ENCODE measurements at places on chromosomes 16 and 17. TPM values are rescaled to one million over a fixed set of nuclear protein-coding genes. Genes with fewer than 3 reads are reported as not detected.

The CD300LF gene
- 0.20 TPM for total RNA-seq

The MLYCD gene
- total RNA-seq = 11.2 TPM

The GSG1L2 gene
- total RNA-seq = not detected

The SLC5A10 gene
- total RNA-seq = not detected

The AATK gene
- 29.2 TPM for total RNA-seq

The ZNF200 gene
- 2.7 TPM for total RNA-seq

The RAD51C gene
- total RNA-seq = 5.3 TPM

The TNFRSF17 gene
- 0.32 TPM for total RNA-seq

The SLC13A2 gene
- not detected for total RNA-seq

The SMG1 gene
- total RNA-seq = 52.2 TPM

The KRT12 gene
- not detected for total RNA-seq

The WNT9B gene
- 0.28 TPM for total RNA-seq

The CBFA2T3 gene
- total RNA-seq = 22.9 TPM

GRCh38 chr16:80986557-80986956, 20.1 kb downstream of the CMC2 start:
- DNase-seq = no peak

GRCh38 chr17:10673312-10673711, 16.2 kb upstream of the MYH3 start:
- DNase-seq = no peak

DNA sequence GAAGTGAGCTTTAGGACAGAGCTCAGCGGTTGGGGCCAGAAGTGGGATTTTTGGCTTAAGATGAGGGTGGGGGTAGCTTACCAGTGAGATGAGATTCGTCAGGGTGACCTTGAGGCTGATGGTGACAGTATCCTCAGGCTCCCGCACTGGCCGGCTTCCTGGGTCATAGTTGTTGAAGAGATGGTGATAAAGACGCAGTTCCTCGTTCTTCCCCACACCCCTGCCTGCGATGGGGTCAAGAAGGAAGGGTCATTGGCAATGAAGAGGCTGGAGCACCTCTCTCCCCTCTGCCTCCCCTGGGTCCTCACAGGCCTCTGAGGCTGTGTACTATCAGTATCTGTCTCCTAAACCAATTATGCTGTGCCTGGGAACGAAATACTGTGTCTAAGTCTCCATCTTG, 358 bp downstream of the CHRNE start:
- no peak for DNase-seq

DNA sequence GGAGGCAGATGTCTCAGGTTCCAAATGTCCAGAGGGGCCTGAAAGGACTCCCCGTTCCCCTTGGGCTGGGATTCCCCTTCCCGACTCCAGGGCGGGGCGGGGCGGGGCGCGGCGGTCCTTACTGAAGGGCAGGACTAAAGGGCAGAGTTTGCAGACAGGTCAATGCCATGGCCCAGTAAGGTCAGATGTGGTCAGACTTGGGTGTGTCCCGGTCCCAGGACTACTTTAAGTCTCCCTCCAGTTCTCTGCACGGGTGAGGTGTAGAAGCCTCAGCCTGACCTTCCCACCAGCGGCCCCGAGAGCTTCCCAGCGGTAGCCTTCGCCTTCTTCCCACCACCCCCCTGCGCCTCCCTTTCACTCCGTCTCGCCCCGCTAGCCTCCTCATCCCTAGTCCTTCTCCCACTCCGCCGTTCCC, 532 bp downstream of the KDM6B start:
- DNase-seq = peak; percentile 66

- no peak for DNase-seq
Measured at GRCh38 chr16:67967183-67967957, 1.1 kb downstream of the SLC12A4 start.

DNA sequence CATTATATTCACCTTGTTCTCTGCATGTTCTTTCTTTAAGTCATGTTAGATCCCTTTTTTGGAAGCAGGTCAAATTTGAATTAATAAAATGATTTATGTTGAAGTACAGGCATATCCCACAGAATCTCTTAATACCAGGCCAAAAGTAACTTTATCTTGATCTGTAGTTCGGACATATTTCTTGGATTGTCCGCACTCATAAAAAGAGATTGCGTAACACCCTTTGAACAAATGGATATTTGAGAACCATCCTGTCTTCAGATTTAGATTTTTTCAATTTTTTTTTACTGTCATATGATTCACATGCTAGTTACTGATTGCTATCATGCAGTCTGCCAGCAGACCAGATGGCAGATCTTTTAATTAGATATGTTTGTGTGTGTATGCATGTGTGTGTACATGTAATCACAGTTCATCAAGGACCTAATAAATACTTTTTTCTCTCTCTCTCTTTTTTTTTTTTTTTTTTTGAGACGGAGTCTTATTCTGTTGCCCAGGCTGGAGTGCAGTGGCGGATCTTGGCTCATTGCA, 352.6 kb downstream of the WWOX start:
- no peak for DNase-seq

GRCh38 chr17:39845052-39845846, 18.9 kb downstream of the IKZF3 start:
- no peak for DNase-seq

DNA sequence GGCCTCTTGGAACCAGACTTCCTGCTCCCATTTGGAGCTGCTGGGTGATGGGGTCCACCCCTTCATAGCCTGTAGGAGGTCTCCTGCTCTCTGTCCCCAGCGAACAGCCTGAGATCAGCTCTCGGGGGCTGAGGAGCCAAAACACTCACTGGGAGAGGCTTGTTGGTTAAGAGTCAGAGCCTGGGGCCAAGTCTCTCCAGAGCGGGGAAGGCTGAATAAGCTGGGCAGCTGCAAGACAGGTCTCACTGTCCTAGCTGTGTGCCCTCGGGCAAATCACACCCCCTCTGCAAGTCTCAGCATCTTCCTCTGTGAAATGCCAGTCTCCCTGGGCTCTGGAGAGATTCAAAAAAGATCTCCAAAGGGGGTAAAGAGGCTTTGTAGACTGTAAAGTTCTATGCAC, 174.6 kb downstream of the WSCD1 start:
- no peak for DNase-seq

GRCh38 chr17:39926135-39926587, 1.2 kb downstream of the ORMDL3 start:
- no peak for DNase-seq

GRCh38 chr17:45332989-45333701, 16.3 kb upstream of the MAP3K14 start:
- DNase-seq = no peak

GRCh38 chr17:82216301-82217119, 3.9 kb upstream of the CCDC57 start:
- DNase-seq = peak; percentile 84

GRCh38 chr17:50239937-50240336, 34.3 kb upstream of the TMEM92 start:
- DNase-seq = no peak

GRCh38 chr17:48628649-48629410, 2.7 kb upstream of the HOXB9 start:
- no peak for DNase-seq

- DNase-seq = no peak
Measured at GRCh38 chr16:88327561-88328312, 55.0 kb upstream of the ZNF469 start.

DNA sequence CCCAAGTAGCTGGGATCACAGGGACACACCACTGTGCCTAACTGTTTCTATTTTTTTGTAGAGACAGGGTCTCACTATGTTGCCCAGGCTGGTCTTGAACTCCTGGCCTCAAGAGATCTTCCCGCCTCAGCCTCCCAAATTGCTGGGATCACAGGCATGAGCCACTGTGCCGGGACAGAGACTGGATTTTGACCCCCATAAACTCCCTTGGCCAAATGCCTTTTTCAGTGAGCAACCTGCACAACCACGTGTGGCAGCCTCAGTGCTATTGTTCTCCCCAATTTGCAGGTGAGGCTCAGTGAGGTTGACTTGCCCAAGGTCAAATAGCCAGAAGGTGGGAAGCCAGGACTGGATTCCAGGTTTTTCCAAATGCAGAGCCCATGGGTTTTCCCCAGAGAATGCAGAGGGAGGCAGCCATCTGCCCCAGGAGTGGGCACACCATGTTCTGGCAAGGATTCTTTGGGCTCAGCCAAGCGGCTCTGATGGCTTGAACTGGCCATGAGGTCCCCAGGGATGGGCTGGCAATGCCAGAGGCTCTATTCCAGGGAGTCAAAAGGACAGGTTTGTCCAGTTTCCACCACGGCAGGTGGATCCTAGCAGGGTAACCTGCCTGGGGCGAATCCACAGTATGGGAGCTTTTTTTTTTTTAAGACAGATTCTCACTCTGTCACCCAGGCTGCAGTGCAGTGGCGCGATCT, 1.8 kb downstream of the IL27 start:
- DNase-seq = no peak

GRCh38 chr17:7404737-7405349, 946 bp upstream of the TMEM256 start:
- DNase-seq = peak; percentile 86

DNA sequence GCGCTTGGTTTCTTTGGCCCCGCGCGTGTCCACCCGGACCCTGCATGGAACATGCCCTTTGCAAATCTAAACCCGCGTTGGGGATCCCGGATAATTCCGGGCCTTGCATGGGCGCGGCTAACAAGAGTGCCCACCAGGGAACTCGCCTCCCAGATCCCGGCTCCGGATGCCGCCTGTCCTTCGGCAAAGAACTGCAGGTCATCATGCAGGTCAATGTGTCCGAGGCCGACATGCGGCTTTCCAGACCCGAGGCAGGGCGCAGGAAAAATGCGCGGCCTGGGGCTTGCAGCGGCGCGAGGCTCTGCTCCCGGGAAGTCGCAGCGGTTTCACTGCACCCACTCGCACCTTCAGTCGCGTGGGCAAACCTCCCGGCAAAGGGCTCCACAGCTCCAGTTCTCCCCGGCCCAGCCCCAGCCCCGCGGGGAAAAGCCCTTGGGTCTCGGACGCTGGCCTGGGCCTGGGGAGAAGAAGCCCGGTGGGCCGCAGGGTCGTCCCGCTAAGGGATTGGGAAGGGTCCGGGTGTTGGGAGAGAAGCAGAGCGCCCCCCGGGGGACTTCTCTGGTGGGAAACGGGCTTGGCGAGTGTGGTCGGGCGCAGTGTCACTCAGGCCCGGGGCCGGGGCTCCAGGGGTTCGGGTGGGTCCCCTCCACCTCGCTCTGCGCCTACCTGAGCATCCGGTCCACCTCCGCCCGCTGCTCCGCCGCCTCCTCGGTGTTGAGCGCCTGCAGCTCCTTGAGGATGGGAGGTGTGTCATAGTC, 805 bp downstream of the HNF1B start:
- peak; percentile 65 for DNase-seq

DNA sequence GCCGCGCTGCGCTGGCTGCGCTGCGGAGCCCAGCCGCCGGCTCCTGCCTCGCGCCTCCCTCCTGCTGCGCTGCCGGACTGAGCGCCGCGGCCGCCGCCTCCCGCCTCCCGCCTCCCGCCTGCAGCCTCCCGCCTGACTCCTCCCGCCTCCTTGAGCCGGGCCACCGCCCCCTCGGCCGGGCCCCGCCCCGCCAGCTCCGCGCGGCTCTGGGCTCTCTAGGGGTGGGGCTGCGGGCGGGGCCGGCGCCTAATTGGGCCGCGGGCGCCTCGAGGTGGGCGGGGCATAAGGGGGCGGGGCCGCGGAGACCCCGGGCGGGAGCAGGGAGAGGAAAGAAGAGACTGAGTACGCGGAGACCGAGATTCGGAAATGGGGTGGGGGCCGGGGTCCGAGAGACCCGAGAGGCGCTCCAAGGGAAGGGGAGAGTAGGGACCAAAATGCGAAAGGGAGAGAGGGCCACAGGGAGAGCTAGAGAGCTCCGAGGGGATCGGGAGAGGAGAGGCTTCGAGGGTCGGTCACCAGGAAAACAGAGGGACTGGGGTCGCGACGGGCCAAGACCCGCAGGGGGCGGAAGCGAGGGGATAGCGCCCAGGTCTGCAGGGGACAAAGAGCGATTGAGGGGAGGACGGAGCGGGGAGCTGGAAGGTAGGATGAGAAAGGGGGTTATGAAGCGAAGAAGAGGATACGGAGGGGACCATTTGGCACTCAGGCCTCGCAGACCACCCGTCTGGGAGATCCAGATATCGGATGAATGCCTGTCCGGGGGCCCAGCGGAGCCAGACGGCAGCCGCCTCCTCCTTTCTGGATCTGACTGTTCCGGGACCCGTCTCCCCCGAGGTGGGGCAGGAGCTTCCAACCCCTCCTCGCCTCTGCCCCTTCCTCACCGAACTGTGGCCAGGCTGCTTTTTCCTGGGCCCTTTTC, at the start of gene C1QL1:
Gene C1QL1 (minus strand): TSS at position 79 of the 919 bp plus-strand sequence. CDS start 255 bp downstream, outside the sequence.
- peak; percentile 91 for DNase-seq

- DNase-seq = no peak
Measured at GRCh38 chr17:34669511-34669910, 90.1 kb downstream of the TMEM132E start.

GRCh38 chr16:77690416-77690815, 31.9 kb upstream of the NUDT7 start:
- no peak for DNase-seq

DNA sequence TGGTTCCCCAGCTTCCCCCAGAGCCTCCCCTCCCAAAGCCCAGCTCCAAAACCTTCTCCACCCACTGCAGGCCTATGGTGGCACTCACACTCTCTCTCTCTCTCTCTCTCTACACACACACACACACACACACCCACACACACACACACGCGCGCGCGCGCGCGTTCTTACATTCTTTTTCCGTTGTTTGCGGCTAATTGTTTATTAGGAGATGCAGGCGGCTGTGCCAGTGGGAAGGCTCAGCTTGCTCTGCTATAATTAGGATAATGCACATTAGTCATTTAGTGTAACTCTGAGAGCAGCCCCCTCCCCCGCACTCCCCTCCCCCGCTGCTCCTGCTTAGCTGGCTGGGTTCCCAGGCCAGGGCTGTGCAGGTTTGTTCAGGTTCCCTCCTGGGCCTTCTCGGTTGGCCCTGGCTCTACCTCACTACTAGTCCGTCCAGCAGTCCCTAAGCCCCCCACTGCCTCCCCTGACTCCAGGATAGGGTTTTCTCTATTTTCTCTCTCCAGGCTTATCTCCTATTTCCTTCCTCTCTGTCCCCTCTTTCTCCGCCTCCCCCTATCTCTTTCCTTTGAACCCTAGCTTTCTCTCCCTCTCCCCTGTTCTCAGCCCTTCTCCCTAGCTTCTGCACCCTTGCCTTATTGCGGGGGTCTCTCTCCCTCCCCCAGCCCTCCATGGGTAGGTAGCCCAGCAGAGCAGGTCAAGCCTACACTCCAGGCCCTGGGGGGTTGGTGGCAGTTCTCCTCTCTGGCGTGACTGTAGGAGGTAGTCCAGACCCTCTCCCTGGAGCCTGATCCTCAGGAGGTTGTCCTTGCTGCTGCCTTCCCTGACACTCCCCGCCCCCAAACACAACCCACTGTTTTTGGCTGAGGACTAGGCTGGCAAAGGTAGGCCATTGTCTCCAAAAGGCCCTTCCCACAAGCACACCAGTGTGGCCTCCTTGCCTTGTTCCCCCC, 34.0 kb downstream of the TMEM132E start:
- no peak for DNase-seq

GRCh38 chr16:88588754-88589153, 18.6 kb downstream of the ZC3H18 start:
- no peak for DNase-seq

- DNase-seq = no peak
Measured at GRCh38 chr16:81608523-81609209, 164.1 kb downstream of the CMIP start.

All from pancreas (tissue), 10 donors.